ENCODE measurements at places on chromosomes 1 and 21. TPM values are rescaled to one million over a fixed set of nuclear protein-coding genes. Genes with fewer than 3 reads are reported as not detected.

The OR2T12 gene
- total RNA-seq: not detected

The TSPAN2 gene
- 1.2 TPM for total RNA-seq

The SCMH1 gene
- total RNA-seq: 20.3 TPM

The EFNA3 gene
- 1.9 TPM for total RNA-seq

The UBE2U gene
- not detected for total RNA-seq

The SIM2 gene
- 0.09 TPM for total RNA-seq

The HRNR gene
- total RNA-seq: not detected

The ASH1L gene
- 52.9 TPM for total RNA-seq

The HENMT1 gene
- total RNA-seq: 34.1 TPM

The SPRR1A gene
- not detected for total RNA-seq

Data from activated CD8-positive, alpha-beta memory T cell treated with anti-CD3 and anti-CD28 coated beads, Interleukin-2, amount 10 ng/mL, durations not matched to agents 7 days and 5 days (primary cell).